ENCODE measurements at places on chromosomes 5 and 9.

- DNase-seq = no peak
Observed at GRCh38 chr5:2021484-2022176, 138.9 kb upstream of the IRX4 start.

- DNase-seq = no peak
Observed at GRCh38 chr9:114155995-114156656, 789 bp downstream of the COL27A1 start.

DNA sequence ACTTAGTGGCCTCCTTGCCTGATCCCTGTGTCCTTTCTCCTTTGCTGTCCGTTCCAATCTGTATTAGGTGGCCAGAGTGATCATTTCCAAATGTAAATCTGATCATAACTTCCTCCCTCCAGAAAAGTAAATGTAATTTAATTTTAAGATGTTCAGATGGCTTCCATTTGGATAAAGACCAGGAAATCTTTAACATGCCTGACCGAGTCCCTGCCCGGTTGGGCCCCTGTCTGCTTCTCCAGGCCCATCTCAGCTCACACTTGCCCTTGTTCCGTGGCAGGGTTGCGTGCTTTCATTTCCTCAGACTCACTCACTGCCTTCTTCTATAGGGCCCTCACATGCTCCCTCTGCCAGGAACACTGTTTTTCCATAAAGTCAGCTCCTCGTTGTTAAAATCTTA, 7.6 kb downstream of the MAP3K1 start:
- no peak for DNase-seq

GRCh38 chr5:80676706-80677105, 21.9 kb upstream of the DHFR start:
- no peak for DNase-seq

- no peak for DNase-seq
Observed at GRCh38 chr9:22316645-22317044, 130.0 kb upstream of the DMRTA1 start.

GRCh38 chr5:1884678-1885403, 2.1 kb upstream of the IRX4 start:
- DNase-seq = no peak

GRCh38 chr9:105437704-105438103, 10.1 kb upstream of the FSD1L start:
- no peak for DNase-seq

- DNase-seq = no peak
Observed at GRCh38 chr5:127582773-127583370, 65.4 kb downstream of the PRRC1 start.

GRCh38 chr9:129462360-129462759, 158.5 kb downstream of the C9orf50 start:
- no peak for DNase-seq
